ENCODE measurements at places on chromosomes 4 and X.

DNA sequence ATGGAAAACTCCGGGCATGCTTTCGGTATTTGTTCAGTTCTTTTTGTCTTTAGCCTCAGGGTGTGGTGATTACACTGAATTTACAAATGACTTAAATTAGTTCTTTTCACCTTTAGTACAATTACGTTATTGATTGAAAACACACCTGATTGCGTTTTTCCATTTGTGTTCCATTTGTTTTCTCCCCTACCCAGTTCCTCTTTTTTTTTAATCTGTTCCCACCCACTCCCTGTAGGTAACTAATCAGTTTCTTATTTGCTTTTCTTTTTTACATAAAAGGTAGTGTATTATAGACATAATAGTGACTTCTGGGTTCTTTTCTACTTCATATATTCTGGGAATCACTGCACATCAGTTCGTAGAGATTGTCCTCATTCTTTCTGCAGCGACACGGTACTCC, 53.4 kb downstream of the TNIP2 start:
- no peak for DNase-seq

- DNase-seq: no peak
Measured at GRCh38 chr4:61068745-61069144, 131.4 kb upstream of the ADGRL3 start.

DNA sequence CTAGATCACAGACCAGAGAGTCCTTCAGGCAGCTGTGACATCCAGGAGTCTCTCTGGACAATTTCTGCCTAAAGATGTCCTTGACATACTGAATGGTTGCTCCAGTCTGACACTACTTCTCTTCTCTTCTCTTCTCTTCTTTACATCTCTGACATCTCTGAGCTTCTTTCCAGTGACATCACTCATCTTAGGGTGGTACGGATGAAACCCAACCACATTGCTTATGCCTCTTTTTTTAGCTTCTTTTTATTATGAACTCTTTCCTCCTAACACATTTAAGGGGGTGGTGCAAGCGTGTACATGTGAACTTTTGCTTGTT, 39.4 kb upstream of the IRF2 start:
- DNase-seq: no peak

- DNase-seq: no peak
Measured at GRCh38 chr4:7593646-7594412, 159.1 kb upstream of the PSAPL1 start.

DNA sequence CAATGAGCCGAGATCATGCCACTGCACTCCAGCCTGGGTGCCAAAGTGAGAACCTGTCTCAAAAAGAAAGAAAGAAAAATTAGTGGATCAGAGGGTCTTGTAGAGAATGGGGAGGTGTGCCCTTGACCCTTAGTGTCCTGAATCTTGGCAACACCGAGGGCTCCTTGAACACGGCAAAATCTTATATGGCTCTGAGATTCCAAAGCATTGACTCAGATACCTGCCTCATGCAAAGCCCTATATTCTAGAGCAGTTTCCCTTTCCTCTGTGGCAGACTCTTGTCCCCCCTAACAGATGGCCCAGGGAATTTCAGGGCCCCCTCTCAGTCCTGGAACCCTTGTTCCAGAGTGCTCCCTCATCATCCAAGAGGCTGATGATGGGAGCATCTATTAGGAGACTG, 6.8 kb downstream of the CLDN2 start:
- DNase-seq: no peak

GRCh38 chr4:2935762-2936743, 27.2 kb downstream of the NOP14 start:
- no peak for DNase-seq

GRCh38 chr4:181127171-181127570, 1116.0 kb upstream of the TENM3 start:
- DNase-seq: no peak

DNA sequence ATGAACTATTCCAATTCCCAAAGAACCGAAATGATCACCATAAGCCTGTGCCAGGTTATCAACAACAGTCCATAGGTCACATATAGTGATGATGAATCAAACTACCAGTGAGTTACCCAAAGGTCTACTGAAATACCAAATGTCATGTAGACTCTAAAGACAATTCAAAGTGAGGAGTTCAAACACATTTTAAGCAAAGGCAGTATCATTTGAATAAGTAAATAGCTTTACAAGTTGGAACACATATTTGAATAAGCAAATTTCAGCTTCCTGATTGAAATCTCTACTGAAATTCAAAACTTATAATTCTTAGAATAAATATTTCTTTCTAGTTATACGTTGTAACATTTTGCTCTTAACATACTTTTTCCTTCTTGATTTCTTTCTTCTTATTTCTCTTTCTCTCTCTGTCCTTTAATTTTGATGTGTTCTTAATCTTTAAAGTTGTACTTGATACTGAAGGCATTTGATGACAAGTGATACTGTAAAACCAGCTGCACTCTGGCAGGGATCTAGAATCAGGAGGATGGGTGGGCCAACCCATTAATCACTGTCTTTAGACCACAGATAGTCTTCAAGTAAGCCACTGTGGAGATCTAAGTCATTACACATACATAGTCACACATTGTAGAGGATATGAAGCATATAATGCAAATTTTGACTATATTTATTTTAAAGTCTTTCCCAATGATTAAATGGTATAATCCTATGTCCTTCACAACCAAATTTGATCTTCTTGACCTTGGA, 34.5 kb downstream of the GABRA4 start:
- DNase-seq: no peak

- peak; percentile 73 for DNase-seq
Measured at GRCh38 chr4:173169428-173170181, 994 bp downstream of the GALNT7 start.

GRCh38 chr4:111775556-111776297, 369.5 kb upstream of the FAM241A start:
- no peak for DNase-seq

GRCh38 chrX:44816367-44816766, 27.5 kb upstream of the DUSP21 start:
- DNase-seq: no peak

DNA sequence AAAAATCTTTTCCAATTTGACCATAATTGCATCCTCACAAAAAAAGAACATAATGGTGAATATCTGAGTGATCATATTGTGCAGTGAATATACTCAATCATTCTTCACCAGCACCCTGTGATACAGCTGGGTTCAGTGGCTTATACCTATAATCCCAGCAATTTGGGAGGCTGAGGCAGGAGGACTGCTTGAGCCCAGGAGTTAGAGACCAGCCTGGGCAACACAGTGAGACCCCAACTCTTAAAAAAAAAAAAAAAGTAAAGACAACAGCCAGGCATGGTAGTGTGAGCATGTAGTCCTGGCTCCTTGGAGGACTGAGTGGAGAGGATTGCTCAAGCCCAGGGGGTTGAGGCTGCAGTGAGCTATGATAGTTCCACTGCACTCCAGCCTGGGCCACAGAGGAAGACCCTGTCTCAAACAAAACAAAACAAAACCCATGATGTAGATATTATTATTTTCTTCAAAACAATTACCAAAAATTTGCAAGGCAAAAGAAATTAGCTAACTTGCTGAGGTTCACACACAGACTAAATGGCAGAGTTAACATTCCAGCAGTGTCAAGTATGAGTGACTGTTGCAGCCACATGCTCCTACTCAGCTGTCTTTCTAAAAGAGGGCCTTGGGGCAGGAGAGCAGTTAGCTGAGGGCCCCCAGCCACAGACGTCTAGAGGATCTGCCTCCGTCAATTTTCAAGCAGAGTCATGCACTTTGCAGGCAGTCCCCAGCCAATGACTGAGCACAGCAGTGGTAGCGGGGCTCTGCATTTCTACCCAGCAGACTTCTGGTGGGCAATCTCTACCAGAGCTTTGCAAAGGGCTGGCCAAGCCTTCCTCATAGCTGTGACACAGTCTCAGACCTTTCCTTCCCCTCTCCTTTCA, 33.4 kb downstream of the ADGRA3 start:
- DNase-seq: no peak

GRCh38 chr4:86481440-86481839, 112.7 kb upstream of the PTPN13 start:
- DNase-seq: no peak

GRCh38 chrX:101220662-101221260, 1.2 kb downstream of the DRP2 start:
- DNase-seq: no peak

- no peak for DNase-seq
Measured at GRCh38 chr4:99507762-99508161, 3.1 kb upstream of the C4orf17 start.

DNA sequence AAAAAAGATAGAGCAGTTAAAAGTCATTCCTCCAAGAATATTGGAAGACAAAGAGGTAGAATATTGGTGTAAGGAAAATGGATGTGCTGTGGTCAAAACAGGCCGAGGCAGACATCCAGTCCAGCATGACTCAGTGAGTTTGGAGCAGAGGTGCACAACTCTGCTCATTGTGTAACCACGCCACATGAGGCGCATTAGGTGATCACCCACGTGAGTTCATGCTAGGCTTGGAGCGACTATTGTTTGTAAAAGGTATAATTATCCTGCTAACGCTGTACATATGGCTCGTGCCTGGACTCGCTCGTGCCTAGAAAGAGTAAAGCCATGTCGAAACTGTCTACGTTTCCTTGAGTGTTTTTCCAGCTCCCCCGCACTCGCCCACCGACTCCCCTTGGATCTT, 23.9 kb downstream of the C4orf54 start:
- DNase-seq: no peak

- DNase-seq: no peak
Measured at GRCh38 chr4:120447774-120448173, 381.1 kb upstream of the MAD2L1 start.

GRCh38 chr4:119231491-119231890, 19.0 kb downstream of the USP53 start:
- no peak for DNase-seq

- DNase-seq: no peak
Measured at GRCh38 chr4:38287101-38287851, 327.1 kb downstream of the PTTG2 start.

- no peak for DNase-seq
Measured at GRCh38 chrX:129779747-129780146, at the start of gene SASH3. SASH3 (plus strand) TSS chrX:129779949; CDS start chrX:129780098, 149 bp downstream.

- no peak for DNase-seq
Measured at GRCh38 chr4:76307660-76308014, 1.1 kb downstream of the STBD1 start.

DNA sequence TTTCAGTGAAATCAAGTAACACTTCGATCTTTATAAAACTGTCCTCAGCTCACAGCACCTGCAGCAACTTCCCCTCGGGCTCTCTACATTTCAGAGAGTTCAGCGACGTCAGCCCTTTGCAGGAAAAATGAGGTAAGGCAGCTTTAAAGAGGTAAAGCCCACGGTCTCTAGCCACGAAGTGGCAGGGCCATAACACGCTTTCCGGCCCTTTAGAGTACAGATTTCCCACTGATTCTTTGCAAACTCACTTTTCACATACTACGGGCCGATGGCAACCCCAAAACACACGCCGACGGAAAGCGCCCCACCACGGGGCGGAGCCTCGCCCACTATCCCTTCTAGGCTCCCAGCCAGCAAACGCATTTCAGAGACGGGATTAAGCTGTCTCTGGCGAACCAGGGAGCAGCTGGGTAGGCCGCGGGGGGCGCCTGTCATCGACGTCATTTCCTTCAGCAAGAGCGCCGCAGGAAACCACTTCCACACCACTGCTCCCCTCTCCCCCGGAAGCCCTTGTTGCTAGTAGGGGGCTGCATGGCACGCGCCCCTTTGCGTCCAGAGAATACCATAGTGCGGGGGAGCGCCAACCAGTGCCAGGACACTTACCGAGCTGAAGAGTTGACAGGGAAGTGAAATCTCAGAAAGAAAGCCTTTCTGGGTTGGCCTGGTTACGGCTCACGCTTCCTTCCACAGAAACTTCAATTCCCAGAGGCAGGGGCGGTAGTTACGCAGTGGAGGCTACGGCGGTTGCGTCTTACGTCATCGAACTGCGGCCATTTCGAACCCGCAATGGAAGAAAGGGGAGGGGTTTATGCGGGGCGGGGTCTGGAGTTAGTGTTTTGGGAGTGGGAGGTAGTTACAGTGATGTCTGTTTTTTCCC, at the start of gene TRMT10A:
TRMT10A (minus strand) TSS at position 730 of the 877 bp plus-strand sequence. CDS start 4,701 bp downstream, outside the sequence.
- DNase-seq: peak; percentile 99

- no peak for DNase-seq
Measured at GRCh38 chr4:2839060-2839459, 4.6 kb upstream of the ADD1 start.

DNA sequence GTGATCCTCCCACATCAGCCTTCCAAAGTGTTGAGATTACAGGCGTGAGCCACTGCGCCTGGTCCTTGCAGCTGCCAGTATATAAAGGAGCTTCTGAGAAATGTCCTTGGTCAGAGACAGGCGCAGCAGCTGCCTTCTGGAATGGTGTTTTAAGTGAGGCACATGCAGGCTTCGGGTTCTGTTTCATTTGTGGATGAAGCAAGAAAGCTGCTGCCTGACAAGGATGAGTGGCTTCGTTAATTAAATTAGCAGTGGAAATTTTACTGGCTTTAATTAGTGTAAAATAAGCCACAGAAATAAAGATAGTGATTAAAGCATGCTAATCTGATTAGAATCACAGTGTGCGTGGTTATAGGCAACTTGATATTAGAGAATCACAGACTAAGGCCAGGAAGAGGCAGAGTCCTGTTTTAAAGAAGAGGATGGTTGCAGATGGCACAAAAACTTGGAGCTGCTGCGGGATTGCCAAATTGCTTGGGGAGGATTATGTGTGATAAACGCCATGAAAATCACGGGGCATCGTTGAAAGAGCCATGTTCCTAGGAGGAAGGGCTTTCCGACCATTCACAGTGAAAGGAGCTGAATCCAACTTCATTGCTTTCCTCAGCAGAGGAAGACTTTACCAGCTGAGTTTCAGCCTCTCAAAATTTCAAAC, 348.4 kb upstream of the FAT1 start:
- DNase-seq: no peak

DNA sequence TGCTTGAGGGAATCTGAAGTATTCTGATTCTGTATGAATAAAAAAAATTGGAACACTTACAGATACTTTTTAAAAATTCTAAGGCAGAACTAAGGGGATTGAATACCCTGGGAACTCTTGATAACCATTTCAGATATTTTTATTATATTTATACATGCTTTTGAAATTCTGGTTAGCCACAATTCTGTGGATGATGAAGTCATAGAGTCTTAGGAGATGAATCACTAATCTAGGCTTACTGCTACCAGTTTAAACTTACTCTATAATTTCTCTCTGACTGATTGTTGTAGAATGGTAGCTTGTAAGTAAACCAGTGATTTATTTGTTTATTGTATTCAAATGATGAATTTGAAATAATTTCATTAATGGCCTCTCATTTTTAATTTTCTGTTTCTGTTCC, 11.4 kb upstream of the SLAIN2 start:
- no peak for DNase-seq

DNA sequence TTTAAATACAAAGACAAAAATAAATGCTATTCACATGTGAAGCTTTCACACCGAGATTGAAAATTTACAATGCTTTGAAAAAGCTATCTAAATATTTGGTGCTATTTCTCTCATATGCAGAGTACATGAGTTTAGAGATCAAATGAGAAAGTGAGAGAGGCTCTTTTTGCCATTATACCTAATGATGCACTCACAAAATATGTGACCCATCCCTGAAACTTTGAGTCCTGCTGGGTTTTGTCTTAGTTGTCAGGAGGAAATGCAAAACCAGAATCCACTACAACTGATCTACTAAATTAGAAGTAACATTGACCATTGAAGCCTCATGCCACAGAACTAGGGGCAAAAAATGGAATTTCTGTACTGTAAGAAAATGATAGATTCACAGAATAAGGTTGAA, 251.7 kb downstream of the MAPK10 start:
- no peak for DNase-seq

- DNase-seq: no peak
Measured at GRCh38 chr4:169133932-169134331, 123.9 kb upstream of the CBR4 start.

- no peak for DNase-seq
Measured at GRCh38 chr4:1480720-1481119, 74.5 kb upstream of the NKX1-1 start.

GRCh38 chrX:134026565-134027311, 41.3 kb upstream of the GPC3 start:
- DNase-seq: peak; percentile 46

Measured in NCI-H1092 treated with DMSO at 0.1 percent for 48 hours (cell line).